ENCODE measurements at places on chromosomes 16 and 17.

DNA sequence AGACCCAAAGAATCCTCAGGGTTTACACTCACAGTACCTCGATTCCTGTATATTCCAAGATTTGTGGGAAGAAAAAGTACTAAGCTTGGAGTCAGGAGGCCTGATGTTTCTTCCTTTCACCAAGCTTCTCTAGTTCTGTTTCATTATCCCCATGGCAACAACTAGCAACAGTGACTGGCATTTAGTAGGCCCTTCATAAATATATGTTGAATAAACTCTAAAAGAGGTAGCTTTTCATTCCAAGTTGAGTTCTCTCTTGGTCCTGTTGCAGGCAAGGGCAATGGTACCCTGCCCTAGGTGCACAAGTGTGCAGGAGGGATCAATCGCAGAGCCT is 527 bp upstream of the UBE2Z start:
- DNase-seq = no peak

- DNase-seq = no peak
These were observed 43.9 kb upstream of the CCNF start for GRCh38 chr16:2385190-2385836.

DNA sequence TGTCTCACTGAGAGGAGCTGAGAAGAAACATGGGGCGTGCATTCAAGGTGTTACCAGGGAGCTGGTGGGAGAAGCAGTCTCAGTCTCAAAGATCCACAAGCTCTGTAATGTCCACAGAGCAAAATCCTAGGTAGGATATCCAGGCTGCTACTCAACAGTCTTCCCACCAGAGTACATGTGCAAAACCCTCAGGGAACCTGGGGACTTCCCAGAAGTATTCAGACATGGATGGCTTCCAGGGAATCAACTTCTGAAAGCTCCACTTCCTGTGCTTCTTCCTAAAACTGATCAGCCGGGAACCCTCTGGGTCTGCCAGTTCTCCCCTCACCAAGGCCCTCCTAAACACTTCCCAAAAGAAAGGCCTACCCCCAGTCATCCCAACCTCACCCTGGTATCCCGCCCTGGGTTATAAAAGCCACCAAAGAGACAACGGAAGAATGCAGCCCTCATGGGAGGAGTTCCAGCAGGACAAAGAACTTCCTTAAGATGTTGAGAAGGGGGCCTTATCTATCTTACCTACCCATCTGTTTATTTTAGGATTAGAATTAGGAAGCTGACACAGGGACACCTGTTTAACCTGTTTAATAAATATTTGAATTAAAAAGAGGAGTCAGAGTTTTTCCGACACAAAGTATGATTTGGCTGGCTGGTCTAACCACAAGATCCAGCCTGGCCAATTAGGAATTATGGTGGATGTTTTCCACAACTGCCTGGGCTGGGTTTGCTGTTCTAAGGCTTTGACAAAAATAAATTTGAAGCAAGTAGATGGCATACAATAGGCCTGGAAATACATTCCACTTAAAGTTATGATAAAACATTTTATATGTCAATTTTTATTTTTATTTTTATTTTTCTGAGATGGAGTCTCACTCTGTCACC is 37.0 kb downstream of the CUEDC1 start:
- DNase-seq = peak; percentile 43

DNA sequence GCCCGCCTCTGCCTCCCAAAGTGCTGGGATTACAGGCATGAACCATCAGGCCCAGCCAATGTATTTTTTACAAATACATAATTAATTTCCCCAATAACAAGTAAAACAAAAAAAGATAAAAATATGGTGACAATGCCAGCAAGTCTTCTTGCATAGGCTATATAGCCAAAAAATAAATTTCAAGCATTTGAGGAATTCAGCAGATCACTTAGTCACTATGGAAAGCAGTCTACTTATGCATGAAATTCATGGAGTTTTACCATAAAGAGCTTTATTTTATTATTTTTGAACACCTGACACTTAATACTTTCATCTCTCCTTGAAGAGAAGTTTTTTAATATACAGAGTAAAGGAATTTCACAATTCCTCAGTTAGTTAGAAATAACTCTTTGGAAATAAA is 56.4 kb downstream of the BRIP1 start:
- DNase-seq = no peak

DNA sequence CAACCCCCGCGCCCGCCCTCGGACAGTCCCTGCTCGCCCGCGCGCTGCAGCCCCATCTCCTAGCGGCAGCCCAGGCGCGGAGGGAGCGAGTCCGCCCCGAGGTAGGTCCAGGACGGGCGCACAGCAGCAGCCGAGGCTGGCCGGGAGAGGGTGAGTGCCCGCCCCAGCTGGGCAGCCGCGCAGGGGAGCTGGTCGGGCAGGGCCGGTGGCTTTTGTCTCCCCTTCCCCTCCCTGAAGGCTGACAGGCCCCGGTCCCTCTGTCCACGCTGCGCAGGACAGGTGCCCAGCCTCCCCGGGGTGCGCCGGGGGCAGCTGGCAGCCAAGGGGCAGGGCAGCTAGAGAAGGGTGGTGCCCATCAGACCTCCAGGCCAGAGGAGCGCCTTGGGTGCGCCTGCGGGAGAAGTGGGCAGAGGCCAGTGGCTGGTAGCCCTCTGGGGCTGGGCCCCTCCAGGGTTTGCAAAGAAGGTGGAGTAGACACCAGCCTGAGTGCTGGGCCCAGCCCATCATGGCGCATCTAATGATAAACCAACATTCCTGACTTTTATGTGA is 278 bp downstream of the ITGB4 start:
- DNase-seq = no peak

DNA sequence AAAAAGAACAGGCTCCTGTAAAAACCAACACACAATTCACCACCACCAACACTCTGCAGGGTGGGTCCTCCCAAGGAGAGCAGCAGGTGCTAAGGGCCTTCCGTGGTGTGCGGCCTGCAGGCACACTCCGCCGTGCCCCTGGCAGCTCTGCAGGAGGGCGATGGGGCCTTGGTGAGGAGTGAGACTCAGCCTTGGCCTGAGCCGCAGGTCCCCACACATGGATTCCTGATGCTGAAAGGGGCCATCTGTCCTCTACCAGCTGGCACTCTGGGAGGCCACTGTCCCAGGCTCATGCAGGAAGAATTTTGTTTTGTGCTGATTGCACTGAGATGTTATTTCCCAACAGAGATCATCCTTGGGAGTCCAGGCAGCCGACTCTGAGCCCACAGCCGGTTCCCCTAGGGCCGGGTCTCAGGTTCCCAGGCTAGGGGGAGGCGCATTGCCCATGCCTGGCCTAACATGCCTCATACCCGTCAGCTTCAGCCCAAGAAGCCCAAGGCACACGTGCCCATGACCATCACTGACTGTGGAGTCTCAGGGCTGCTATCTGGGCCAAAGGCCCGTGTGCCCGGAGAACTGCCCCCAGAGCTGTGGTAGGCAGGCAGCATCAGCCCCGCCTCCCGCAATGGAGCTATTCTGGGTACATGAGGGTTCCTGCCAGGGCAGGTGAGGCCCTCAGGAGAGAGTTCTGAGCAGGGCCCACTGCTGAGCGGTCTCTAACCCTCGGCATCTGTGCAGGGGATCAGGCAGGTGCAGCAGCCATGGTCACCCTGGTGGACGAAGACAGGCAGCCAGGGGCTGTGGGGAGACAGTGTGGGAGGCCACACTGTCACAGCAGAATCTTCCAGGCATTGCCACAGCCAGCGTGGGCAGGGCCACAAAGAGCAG is 97.9 kb upstream of the ZNF469 start:
- DNase-seq = no peak

GRCh38 chr16:85522842-85523601 is 90.1 kb upstream of the GSE1 start:
- DNase-seq = peak; percentile 57

DNA sequence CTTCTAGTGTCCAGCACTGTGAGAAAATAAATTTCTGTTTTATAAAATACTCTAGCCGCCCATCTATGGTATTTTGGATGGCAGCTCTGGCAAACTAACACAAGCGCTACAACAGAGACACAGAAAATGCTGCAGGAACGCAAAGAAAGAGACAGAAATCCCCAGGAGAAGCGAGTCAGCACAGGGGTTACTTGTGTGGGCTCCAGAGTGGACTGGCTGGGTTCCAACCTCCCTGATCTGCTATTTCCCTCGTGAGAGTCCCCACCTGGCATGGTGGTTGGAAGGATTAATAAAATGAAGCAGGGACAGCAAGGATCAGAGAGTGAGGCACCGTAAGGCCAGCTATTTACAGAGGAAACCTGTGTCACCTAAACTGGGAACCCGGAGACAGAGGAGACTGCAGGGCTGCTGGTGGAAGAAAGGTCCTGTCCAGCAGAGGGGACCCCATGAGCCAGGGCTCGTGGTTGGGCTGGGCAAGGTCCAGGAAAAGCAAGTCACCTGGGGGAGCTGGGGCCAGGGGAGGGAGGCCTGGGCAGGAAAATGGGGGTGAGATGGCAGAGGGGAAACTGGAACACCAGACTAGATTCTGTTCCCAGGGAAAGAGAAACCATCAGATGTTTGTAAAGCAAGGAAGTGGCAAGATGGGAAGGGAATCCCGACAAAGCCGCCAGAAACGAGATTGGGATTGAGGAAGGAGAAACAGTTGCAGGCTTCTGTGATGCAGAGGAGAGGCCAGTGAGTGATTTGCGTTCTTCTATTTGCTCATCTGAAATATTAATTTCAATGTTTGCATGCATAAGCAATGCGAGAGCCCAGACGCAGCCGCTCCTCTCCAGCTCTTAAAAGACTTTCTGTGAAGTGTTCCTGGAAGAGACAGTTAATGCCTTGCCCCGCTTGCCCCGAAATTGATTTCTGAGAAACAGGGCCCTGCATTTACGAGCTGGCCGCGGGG is 63.0 kb upstream of the TEKT3 start:
- DNase-seq = no peak

DNA sequence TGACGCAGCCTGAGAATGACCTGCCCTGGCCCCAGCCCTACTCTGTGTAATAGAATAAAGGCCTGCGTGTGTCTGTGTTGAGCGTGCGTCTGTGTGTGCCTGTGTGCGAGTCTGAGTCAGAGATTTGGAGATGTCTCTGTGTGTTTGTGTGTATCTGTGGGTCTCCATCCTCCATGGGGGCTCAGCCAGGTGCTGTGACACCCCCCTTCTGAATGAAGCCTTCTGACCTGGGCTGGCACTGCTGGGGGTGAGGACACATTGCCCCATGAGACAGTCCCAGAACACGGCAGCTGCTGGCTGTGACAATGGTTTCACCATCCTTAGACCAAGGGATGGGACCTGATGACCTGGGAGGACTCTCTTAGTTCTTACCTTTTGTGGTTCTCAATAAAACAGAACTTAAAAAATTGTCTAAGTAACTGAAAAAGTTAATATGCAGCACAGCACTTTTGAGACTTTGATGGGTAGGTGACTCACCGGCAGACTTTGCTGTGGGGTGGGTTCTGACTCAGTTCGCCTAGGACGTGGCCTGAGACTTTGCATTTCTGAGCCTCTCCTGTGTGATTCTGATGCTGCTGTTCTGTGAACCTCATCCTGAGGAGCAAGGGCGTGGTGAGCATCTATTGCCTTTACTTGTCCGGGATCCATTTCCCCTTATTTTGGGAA is 5.7 kb downstream of the LAT start:
- DNase-seq = no peak

DNA sequence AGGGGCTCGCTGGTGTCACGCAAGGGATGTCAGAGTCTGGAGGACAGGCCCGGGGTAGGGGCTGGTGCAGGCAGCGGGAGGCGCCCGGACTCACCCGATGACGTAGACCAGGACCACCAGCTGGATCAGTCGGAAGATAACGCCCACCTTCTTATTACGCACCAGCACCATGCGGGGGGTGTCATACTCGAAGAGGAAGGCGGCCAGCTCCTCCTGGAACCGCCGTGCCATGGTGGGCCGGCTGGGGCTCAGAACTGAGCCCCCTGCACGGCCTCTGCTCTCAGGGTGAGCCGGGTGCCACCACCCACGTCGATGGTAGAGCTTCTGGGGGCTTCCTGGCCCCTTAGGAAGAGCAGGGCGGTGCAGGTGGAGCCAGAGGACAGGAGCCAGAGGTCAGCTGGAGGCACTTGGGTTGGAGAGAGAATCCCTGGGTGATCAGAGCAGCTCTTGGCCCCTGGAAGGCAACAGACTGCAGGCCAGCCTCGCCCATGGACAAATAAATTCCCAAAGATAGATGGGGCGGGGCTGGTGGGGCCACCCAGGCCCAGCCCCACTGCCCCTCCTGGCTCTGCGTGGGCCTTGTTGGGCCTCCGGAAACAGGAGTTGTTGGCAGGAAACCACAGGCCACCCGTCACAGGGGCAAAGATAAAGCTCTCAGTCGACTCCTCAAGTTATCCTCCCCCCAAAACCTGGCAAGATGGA is at the start of gene P2RX1:
TSS of gene P2RX1 (minus strand) at position 471 of the 702 bp plus-strand sequence. CDS start at position 231, 240 bp downstream.
- DNase-seq = no peak

GRCh38 chr17:81071761-81072741 is 37.1 kb downstream of the BAIAP2 start:
- no peak for DNase-seq

DNA sequence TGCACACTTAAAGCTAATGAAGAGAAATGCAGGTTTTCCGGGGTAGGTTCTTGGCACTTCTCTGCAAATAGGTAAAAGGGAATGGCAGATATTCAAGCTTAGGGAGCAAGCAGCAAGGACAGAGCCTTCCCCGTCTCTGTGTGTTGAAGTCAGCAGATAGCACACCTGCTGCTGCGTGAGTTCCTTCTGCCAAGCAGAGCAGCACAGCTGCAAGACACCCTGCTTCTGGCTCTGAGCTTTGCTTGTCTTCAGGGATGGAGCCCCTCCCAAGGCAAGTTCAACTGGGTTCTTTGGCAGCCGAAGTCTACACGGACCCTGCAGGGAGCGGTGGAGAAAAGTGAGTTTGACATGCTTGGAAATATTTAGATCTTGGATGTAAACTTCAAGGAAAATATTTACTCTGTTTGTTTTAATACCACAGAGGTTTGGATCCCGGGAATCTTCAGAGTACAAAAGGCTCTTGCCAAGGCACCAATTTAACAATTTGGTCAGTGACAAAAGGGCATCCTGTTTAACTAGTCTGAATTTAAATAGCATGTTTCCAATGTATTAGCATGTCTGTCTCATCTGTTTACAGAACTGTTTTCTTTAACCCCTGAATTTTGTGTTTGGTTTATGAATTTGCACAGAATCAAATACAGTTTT is 113.4 kb upstream of the KCNJ16 start:
- DNase-seq = peak; percentile 82

- DNase-seq = peak; percentile 70
These were observed 100.1 kb upstream of the CHMP6 start for GRCh38 chr17:80891397-80892018.

GRCh38 chr16:79186196-79186595 is 414.3 kb downstream of the MAF start:
- no peak for DNase-seq

- DNase-seq = peak; percentile 53
These were observed 120.9 kb downstream of the MRM1 start for GRCh38 chr17:36722121-36722902.

All from femur (tissue), 1 donor.